ENCODE measurements at places on chromosomes 4 and X.

DNA sequence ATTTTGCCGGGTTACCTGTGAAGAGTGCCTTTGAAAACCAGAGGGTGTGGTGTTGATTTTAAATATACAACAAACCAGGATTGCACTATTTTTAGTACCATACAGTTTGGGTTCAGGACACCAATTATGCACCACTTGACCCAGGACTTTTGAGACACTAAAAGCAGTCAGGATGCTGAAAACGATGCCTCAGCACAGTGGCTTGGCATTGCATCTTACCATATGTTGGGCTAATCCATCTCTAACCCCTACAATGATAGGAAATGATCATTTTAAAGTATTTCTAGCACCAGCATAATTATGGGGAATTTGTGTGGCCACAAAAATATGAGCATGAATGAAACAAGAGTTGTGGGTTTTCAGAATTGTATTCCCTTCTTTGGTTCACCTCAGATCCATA lies 4.1 kb downstream of the IBSP start:
- DNase-seq, result no peak

- no peak for DNase-seq
Observed at GRCh38 chrX:8323356-8323755, 141.3 kb upstream of the VCX3B start.

- DNase-seq, result no peak
Observed at GRCh38 chrX:55486736-55487135, 2.9 kb downstream of the USP51 start.

DNA sequence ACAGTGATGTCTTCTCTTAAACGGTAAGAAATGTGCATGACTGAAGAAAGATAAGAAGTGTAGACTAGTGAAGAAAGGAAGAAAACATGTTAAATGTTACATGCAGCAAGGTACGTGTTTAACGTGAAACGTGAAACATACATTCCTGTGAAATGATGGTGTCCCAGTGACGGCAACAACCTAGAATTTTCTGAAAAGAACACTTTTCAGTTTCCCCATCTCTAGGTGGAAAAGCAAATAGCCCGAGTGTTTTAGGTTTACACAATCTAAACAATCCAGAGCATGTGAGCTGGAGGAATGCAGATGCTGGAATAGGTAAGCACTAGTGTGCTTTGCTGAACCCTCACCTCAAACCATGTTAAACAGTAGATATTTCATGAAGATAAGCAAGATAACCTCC lies 60.7 kb downstream of the CLNK start:
- no peak for DNase-seq

- DNase-seq, result no peak
Observed at GRCh38 chr4:186144198-186144945, 39.9 kb downstream of the FAM149A start.

DNA sequence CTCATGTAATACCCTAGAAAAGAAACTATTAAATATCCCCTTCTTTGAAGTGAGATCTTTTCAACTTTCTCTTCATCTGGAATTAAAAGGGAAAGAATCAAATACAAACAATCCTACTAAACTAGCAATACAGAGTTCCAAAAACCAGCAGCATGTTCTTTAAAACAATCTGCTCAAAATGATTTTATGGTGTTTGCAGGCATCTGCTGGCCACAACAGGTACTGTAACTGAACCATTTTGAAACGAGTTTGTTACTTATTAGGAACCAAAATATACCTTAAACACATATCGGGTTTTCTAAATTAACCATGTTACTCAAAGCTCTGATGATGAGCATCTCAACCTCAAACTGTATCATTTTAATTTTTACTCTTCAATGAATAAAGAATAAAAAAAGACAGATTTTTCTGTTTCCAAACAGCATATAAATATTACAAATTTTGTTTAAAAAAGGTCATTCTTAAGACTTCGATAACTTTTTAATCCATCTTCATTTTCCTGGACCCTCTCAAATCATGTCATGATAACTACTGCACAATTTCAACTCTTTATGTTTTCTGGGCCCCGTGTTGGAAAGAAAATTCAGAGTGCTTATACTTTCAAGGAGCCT lies 56.5 kb downstream of the ARAP2 start:
- no peak for DNase-seq

DNA sequence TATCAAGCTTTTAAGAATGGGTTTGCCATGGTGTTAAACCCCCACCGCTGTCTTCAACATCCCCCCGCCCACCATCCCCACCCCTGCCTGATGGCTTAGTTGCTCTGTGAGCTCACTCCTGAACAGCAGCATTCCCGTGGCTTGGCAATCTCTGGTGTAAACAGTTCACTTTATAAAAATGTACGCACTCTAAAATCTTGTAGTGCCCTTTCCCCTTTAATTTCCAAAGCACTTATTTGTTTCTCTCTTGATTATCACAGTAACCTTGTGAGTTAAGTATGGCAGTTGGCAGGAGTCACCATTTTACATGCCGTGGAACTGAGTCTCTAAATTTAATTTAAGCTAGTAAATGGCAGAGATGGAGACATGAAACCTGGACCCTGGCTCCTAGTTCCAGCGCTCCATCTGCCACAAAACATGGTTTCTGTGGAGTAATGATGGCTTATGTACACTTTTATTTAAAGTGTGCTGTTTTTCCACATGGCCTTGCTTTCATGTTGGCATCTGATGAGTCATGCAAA lies 123.1 kb downstream of the AFF1 start:
- no peak for DNase-seq

GRCh38 chr4:175671491-175671934 lies 140.6 kb downstream of the GPM6A start:
- DNase-seq, result no peak

GRCh38 chr4:5758741-5759140 lies 47.7 kb downstream of the EVC start:
- no peak for DNase-seq

DNA sequence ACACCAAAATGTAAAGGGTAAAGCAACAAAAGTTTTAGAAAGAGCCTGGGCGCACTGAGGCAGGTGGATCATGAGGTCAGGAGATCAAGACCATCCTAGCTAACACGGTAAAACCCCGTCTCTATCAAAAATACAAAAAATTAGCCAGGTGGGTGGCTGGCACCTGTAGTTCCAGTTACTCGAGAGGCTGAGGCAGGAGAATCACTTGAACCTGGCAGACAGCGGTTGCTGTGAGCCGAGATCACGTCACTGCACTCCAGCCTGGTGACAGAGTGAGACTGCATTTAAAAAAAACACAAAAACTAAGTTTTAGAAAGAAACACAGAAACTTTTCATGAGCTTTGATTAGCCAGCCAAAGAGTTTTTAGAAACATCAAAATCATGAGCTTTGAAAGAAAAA lies 76.5 kb downstream of the APBB2 start:
- DNase-seq, result no peak

- no peak for DNase-seq
Observed at GRCh38 chr4:26533685-26534084, 43.4 kb upstream of the CCKAR start.

DNA sequence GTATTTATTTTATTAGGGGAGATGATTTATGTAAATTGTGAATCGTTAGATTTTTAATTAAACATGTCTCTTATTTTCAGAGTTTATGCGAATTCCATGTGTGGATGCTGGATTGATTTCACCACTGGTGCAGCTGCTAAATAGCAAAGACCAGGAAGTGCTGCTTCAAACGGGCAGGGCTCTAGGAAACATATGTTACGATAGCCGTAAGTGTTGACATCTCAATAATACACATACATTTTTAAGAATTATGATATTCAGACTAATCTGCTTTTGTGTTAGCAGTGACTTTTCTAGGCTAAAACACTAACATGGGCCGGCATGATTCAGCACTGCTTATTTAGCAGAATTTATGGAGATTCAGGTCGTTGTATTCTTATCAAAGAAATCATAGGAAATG lies 91.2 kb downstream of the RAP1GDS1 start:
- no peak for DNase-seq

DNA sequence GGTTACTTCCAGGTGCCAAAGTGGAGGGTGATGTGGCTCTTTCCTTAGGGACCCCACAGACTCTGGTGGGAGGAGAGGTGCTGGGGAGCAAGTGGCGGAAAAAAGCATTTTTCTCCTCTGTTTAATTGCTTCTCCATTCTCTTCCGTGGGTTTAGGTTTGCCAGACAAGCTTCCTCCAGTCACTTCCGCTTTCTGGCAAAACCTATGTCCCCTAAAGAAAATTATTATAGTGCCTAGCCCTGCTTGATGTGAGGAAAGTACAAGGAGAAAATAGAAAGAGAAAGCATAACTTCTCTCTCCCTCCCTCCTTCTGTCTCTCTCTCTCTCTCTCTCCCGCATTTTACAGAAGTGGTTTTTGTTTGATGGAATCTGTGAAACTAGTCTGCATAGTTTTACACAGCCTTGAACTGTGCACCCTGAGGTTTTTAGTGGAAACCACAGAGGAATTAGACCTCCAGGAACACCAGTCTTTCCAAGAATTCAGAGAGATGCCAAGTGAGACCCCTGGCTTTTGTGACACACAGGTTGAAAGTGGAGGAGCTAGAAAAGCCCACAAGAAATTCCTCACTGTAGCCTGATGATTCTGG lies 231.1 kb upstream of the ANXA3 start:
- no peak for DNase-seq

Measured in T-helper 17 cell (primary cell).